ENCODE measurements at places on chromosomes 4 and X.

DNA sequence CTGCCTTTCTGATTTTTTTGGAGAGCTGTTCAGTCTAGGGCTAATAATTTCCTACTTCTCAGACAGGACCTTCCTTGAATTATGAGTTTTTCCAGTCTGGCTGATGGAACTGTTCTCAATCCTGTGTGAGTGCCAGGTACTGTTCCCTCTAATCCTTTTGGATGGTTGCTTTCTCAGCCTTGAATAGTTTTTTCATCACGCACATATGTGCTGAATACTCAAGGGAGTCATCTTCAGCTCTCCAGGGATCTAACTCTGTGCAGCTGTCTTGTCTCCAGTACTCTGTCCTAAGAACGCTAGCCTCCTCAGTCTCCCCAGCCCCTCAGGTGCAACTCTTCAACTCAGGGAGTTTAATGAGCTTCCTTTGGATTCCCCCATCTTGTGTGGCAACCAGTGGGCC, 93.2 kb downstream of the GASK1B start:
- no peak for DNase-seq

DNA sequence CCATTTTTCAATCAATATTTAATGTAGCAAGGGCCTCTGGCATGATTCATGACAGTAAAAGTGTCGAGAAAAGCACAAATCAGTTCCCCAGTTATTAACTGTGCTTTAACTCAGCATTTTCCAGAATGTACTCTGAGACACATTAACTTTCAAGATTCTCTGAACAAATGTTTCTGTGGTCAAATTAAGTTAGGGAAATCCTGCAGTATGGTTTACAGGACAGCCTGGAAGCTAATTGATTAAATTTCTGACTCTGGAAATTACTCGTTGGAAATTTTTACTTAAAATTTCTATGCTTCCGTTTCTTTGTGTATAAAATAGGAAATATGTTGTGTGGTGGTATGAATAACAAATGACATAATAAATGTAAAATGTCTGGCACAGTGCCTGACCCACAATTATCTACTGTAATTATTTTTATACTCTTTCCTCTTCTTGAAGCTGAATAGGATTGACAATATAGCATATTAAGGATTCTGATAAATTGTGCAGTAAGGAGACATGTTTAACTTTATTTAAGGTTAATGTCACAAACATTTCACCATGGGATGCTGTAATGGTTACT, 33.7 kb downstream of the STK32B start:
- DNase-seq = peak; percentile 1

DNA sequence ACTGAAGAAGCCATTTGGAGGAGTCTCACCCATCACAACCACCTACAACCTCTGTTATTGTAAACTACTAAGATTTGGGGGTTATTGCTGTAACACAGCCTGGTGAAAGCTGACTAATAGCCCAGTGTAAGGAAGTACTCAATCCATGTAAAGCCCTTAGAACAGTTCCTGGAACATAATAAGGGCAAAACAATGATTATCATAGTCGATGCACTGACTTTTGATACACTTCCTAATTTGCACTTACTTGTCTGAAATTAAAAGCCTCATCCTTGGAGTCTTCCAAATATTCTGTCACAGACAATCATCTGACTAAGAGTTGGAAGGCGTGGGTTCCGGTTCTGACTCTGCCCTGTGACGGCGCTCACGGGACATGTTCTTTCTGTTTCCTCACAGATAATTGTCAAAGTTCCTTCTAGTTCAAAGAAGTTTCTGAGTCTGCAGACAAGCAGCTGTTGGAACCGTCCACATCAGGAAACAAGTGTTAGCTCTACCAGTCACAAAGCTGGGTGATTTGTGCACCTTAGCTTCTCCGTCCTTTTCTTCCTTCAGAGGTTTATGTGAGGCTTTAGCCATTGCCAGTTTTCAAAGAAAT, 33.4 kb upstream of the RASGEF1B start:
- no peak for DNase-seq

DNA sequence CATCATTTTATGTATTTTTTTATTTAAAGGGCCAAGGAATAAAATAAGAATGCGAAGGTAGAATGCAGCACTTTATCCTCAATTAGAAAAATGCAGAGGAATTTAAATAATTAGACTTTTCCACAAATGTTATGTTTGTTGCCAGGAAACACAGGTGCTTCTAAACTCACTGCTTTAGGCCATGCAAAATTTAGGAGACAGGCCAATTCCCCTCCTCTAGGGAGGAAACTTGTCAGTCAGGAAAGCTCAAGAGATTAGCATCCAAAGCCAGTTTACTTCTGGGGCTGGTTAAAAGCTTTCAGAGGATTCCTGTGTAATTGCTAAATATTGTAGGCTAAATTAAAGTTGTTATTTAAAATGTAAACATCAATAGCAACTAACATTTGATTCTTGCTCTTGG, 124.5 kb downstream of the DMD start:
- no peak for DNase-seq

- DNase-seq = no peak
These were observed 152.3 kb downstream of the LRBA start for GRCh38 chr4:150862829-150863228.

DNA sequence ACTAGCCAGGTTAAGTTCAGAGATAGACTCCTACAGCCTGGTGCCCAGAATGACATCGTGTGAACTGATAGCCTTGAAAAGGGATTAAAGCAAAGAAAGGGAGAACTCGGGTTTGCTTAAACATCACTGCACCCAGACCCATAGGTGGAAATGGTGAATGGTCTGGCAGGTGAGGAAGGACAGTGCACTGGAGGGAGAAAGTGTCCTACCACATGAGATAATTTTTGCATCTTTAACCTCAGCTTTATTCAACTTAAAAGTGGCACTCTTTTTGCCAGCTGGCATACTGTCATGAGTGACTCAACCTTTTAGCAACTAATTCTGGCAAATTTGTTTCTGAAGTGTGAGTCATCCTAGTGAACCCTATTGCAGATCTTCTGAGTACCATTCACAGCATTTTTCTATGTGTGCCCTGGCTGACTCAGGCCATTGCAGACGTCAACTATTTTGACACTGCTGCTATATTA, 53.0 kb upstream of the DAPP1 start:
- DNase-seq = peak; percentile 81

DNA sequence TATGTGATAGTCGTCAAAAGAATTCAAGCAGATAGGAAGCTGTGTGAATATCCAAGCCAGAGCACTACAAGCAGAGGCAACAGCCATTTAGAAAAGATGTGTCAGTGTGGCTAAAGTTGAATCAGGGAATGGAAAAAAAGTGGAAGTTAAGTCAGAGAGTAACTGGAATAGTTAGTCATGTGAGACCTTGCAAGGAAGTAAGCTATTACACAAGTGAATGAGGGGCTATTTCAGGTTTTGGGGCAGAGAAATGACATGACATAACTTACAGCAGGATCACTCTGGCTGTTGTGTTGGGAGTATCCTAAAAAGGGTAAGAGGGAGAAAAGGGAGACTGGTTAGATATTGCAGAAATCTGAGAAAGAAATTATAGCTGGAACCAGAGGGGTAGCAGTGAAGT, 236.6 kb upstream of the PCDH18 start:
- DNase-seq = no peak

DNA sequence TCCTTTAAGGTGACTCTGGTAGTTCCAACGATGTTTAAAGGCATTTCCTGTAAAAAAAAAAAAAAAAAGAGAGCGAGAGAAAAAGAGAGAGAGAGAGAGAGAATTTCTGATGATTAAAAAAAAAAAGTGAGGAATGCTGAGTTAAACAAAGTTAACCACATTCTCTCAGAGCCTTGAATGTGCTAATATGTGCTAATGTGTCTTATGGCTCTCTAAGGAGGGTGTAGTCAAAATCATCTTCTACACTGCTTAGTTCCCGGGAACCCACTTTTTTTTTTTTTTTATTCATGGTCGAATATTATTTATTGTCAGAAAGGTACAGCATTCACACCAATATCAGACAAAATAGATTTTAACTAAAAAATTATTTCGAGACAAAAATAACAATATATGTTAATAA, 111.7 kb downstream of the SNCA start:
- peak; percentile 54 for DNase-seq

Measured in ELR (cell line).